ENCODE measurements at places on chromosomes 11 and 22. TPM values are rescaled to one million over a fixed set of nuclear protein-coding genes. Genes with fewer than 3 reads are reported as not detected.
A peak's percentile ranks its signal among the peaks of the same experiment; 100 is the strongest.

The CSTPP1 gene
- 15.5 TPM for total RNA-seq

DNA sequence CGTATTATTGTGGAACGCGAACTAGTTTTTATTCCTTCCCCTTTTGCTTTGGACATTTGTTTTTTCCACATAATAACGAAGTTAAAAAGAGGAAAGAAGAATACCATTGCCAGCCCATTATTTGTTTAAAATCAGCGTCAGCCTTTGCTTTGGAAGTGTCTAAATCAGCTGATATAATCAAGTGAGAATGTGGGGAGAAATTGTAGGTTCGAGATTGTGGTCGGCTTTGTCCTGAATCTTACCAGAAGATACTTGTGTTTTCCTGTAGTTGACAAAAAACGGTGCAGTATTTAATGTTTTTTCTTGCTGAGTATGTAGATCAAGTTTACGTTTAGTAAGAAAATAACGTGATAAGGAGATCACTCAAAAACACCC is 935 bp downstream of the ZNF143 start:
- H3K36me3 ChIP-seq = no peaks in the 10 kb centered on the region
- H3K27me3 ChIP-seq = no peaks in the 10 kb centered on the region
- no peak for DNase-seq
- peak overlapping the region; percentile 94 for H3K4me3 ChIP-seq

GRCh38 chr11:14149683-14150082 is 187.2 kb downstream of the SPON1 start:
- no peak overlapping the region for H3K4me3 ChIP-seq
- H3K4me1 ChIP-seq = no peaks in the 10 kb centered on the region
- no peaks in the 10 kb centered on the region for H3K36me3 ChIP-seq
- H3K27me3 ChIP-seq = peaks cover 3% of the 10 kb centered on the region
- no peak overlapping the region for H3K27ac ChIP-seq

GRCh38 chr11:106706355-106706754 is 311.9 kb downstream of the GUCY1A2 start:
- H3K4me1 ChIP-seq = no peaks in the 10 kb centered on the region
- H3K4me3 ChIP-seq = no peak overlapping the region
- H3K27me3 ChIP-seq = no peaks in the 10 kb centered on the region
- no peak overlapping the region for H3K27ac ChIP-seq
- H3K36me3 ChIP-seq = no peaks in the 10 kb centered on the region

The ANGPTL5 gene
- not detected for total RNA-seq

- no peaks in the 10 kb centered on the region for H3K4me1 ChIP-seq
- H3K27ac ChIP-seq = no peak overlapping the region
- H3K27me3 ChIP-seq = peaks cover 38% of the 10 kb centered on the region
- H3K36me3 ChIP-seq = no peaks in the 10 kb centered on the region
- no peak overlapping the region for H3K4me3 ChIP-seq
- no peak for DNase-seq
These were observed 916 bp upstream of the SLC6A5 start for GRCh38 chr11:20598492-20598891.

GRCh38 chr11:74592063-74592440 is 330 bp upstream of the POLD3 start:
- DNase-seq = no peak
- peak overlapping the region; percentile 95 for H3K4me3 ChIP-seq
- H3K36me3 ChIP-seq = peaks cover 2% of the 10 kb centered on the region
- H3K27me3 ChIP-seq = no peaks in the 10 kb centered on the region
- peak overlapping the region; percentile 83 for H3K27ac ChIP-seq

The ACTN3 gene
- total RNA-seq = not detected

The CDON gene
- total RNA-seq = 2.1 TPM

DNA sequence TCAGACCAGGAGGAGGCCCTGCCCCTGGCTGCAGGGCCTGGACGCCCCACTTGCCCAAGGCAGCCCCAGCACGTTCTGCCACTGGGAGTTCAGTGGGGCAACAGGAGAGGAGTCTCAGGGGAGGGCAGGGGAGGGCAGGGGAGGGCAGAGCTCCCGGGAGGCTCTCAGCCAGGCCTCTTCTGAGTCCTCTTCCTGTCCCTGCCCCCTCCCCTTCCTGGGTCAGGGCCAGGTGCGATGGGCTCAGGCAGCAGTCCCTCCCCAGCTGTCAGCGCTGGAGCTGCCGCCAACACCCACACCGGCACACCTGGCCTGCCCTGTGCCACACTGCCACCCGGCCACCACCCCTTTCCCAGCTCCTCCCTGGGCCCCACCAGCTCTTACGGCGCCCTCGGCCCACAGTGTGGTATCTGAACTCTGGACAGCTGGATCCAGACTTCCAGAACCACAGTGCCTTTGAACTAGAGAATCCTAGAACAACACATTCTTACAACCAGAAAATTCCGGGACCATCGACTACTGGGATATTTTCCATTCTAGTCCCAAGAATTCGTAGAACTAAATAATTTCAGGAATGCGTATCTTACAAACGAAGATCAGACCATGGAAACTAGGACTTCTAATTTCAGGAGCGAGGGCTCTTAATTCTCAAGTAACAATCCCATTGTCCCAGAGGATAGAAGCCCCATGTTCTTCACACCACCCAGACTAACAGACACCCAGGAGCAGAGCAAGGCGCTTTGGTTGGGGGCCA is 21.8 kb downstream of the RPL3 start:
- DNase-seq = no peak
- H3K4me1 ChIP-seq = no peaks in the 10 kb centered on the region
- no peaks in the 10 kb centered on the region for H3K36me3 ChIP-seq
- no peak overlapping the region for H3K4me3 ChIP-seq
- no peaks in the 10 kb centered on the region for H3K27me3 ChIP-seq

DNA sequence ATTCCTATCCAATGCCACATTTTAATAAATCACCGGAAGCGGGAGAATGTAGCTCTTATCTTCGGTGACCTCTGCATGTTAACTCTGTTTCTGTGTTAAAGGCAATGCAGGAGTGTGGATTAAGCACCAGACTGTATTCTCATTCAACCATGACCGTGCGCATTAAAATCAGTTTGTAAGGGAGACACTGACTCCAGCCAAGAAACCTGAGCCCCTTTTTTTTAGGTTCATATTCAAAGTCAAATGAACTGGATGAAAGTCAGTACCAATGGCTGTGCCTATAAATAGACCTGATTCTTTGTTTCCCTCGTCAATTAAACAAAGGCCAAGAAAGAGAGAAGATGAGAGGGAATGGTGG is 32.2 kb downstream of the C11orf91 start:
- no peaks in the 10 kb centered on the region for H3K27me3 ChIP-seq
- no peak overlapping the region for H3K27ac ChIP-seq
- DNase-seq = no peak
- no peak overlapping the region for H3K4me3 ChIP-seq

The OSM gene
- 24.0 TPM for total RNA-seq

DNA sequence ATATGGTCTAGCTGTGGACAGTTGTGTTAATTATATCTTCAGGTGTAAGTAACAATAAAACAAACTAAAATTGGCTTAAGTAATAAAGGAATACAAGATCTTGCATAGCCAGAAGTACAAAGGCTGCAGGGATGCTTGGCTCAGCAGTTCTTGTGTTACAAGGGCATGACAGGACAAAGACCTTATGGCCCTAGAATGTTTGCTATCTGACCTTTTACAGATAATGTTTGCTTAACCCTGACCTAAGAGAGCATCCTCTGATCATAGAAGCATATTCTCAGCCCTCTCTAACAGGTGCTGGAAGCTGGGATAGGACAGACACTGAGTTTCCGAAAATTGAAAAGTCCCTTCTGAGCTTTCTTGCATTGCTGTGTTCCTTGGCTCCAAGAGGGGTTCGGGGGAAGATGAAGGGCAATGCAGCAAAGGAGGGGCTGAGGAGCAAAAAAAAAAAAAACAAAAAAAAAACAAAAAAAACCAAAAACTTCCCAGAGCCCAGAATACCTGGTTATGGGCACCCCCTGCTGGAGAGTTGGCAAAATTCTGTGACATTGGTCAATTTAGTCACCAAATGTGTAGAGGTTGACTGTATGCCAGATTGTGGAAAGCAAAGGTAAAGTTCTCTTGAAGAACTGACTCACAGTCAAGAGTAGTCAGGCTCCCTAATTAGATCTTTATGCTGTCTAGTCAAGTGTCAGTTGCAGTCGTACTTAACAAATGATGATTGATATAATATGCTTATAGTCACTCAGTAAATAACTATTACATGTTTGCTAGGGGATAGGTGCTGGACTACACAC is 10.4 kb upstream of the HIKESHI start:
- peak; percentile 33 for DNase-seq
- no peak overlapping the region for H3K4me3 ChIP-seq
- H3K27ac ChIP-seq = no peak overlapping the region
- no peaks in the 10 kb centered on the region for H3K27me3 ChIP-seq

- no peak for DNase-seq
- no peaks in the 10 kb centered on the region for H3K4me1 ChIP-seq
- H3K4me3 ChIP-seq = no peak overlapping the region
- no peak overlapping the region for H3K27ac ChIP-seq
These were observed 32.8 kb upstream of the CLDN5 start for GRCh38 chr22:19556963-19557545.

DNA sequence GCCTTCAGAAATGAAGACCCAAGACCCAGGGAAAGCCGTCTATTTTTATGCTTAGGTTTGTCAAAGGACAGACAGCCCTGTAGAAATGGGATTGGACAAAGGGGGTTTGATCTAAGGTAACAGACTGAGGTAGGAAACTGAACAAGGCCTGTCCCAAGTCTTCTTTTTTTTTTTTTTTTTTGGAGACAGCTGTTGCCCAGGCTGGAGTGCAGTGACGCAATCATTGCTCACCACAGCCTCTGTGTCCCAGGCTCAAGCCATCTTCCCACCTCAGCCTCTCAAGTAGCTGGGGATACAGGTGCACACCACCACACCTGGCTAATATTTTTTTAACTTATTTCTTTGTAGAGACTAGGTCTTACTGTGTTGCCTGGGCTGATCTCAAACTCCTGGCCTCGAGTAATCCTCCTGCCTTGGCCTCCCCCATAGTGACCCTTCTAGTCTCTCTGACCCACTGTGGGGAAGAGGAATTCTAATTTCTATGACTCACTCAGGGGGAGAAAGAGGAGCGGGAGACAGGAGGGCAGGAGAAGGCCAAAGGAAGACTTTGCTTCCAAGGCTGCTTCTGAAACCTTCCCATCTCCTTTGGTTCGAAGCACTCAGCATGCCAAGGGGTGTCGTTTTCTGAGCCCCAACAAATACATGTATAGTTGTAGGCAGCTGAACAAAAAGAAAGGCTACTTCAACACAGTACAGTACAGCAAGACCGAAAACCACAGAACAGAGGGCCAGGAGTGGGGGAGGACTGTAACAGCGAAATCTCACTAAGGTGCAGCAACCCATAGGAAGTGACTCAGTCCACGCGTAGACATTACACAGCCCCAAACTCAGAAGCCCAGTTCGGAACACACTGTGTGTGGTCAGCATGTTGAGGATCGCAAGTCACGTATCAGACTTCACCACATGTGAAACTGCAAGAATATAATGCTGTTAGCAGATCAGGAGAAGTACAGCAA is 872 bp downstream of the TMA7B start:
- H3K27ac ChIP-seq = peak overlapping the region; percentile 61
- no peaks in the 10 kb centered on the region for H3K27me3 ChIP-seq
- H3K36me3 ChIP-seq = peaks cover 79% of the 10 kb centered on the region

DNA sequence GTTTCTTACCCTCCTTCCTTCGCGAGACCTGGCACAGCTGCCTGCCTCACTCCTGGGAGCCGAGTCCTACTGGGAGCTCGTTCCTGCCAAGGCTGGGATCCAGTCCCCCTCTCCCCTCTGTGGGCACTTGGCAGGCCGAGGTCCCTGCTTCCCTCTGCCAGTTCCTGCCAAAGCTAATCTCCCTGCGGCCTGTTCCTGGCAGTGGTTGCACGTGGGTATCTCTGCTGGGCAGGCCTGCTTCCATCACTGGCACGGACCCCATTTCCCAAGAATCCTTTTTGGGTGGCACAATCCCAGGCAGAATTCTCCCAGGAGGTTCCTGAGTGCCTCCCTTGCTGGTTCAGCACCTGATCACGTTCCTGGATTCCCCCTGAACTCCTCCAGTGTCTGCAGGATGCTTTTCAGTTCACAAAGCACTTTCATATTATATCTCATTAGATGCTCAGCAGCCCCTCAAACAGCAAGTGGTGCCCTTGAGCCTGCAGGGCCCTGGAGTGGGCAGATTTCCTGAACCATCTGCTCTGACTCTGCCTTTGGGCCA is 96.5 kb downstream of the RRM1 start:
- peaks cover 2% of the 10 kb centered on the region for H3K27me3 ChIP-seq
- no peak for DNase-seq
- H3K4me3 ChIP-seq = no peak overlapping the region
- no peaks in the 10 kb centered on the region for H3K36me3 ChIP-seq
- no peak overlapping the region for H3K27ac ChIP-seq

Measured in CD4-positive, CD25-positive, alpha-beta regulatory T cell (primary cell).